ENCODE measurements at places on chromosomes 4 and X.

DNA sequence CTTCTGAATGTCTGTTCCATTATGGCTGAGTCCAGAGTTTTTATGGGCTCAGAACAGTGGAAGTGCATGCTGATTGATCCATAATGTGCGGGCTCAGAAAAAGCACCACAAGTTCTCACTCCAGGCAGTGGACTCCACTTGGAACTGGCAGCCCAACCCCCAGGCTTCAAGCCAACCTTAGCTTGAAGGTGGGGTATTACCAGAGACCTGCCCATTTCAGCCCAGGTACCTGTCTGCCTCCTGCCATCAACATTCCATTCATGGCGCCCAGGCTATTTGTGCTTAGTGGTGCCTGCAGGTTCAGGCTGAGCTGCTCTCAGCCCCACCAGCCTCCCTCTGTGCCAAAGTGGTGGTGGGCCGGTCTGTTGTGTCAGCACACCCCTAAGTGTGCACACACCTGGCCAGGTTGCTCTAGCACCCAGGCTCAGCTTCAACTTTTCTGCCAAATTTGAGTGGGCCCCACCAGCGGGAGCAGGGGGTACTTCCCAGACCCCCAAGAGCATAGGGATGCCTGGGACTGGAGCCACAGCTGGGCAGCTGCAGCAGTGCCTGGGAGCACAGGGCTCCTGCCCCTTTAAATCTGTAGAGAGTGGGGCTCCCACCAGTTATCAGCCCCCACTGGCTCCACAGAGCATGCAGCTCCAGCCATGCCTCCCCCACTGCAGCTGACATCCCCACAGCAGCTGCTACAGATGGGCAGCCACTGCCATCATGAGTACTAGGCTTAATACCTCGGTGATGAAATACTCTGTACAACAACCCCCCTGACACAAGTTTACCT is 1025.3 kb downstream of the PCDH19 start:
- DNase-seq = no peak

DNA sequence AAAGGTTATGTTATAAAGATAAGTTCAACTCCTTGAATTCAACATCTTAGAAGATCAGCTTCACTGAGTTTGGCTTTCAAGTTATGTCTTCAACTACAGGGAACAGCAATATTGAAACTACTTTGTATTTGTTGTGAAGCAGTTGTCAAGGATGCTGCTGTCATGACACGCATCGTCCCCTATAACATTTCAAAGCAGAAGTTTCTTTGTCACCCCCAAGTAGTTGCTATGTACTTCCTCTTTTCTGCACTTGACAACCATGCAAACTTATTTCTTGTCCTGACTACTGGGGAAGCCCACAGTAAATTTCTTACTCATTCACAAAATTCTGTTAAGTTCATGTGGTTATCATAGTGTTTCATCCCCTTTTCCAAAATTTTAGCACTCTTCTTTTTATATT is 14.3 kb downstream of the ANTXR2 start:
- DNase-seq = no peak

DNA sequence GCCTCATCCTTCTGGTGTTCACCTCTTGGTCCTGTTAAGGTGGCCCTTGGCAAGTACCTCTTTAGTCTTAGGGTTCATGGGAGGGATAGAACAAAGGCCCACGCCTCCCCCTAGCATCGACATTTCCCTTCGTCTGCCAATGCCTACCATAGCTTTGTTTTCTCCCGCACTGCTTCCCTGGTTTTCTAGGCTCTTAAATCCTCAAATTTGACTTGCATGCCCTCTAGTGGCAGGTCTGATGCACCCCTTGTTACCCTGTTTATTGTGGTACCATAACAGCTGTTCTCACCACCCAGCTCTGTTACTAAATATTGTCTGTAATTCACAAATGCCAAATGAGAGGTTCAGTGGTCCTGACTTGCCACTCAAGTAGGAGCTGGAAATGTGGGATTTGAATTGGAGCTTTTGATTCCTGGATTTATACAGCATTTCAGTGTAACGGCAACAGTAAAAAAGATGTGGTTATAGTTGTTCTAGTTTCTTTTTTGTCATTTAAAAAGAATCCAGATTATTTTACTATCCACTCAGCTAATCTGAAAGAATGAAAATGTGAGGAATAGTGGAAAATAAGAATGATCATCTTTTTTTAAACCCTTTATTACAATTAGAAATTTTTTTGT is 100.1 kb downstream of the REPS2 start:
- peak; percentile 46 for DNase-seq

DNA sequence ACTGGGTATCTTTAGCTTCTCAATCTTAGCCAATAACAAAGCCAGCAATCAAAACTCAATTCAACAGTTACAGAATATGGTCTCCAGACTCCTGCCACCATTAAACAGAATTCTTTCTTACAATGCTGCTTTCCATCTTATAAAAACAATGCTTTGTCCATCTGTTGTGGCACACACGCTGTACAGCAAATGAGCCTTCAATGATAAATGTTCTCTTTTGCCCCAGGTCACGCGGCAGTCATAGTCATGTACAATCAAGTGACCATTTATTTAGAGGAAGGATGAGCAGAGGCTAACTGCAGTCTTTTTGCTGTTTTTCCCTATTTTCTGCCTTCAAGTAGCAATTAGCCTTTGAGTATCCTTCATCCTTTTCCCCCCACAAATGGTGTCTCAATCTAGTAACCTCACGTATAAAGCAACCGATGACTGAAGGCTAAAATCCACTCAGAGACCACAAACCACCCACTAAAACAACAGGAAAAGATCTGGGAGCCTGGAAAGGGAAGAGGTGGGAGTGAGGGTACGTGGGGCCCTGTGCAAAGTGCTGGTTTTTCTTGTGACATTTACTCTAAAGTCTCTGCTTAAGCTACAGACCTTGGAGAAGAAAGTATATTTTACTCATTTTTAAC is 24.4 kb downstream of the TRIM2 start:
- DNase-seq = no peak

GRCh38 chr4:26208237-26208994 is 112.4 kb upstream of the RBPJ start:
- DNase-seq = no peak

DNA sequence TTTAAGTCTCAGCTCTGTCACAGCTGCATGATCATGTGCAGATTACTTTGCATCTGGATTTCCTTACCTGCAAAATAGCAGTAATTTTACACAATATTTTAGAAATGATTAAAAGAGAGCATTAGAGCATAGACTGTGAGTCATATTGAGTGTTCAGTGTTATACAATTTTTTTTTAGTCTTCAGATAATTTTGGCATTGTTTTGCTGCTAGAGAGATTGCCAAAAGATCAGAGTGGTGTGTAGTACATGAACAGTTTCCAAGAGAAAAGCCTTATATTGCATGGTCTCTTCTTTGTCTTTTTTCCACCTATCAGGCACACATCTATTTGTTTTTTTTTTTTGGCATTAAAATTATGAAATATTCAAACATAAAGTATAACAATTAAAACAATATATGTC is 209.6 kb upstream of the TLL1 start:
- DNase-seq = no peak

DNA sequence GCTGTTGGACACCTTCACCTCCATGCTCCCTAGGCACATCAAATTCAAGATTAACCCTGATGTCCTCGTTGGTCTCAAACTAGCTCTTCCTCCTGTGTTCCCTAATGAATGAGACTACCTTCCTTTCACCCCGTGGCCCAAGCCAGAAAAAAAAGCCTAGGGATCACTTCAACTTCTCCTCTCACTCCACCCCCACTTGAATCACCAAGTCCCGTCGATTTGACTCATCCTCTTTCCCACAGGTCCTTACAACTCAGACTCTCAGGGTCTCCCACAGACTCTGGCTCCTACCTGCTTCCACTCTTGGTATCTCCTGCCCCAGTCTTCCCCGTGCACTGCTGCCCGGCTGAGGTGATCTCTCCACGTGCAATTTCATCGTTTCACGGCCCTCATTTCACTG is 8.5 kb downstream of the SLC25A43 start:
- DNase-seq = no peak

GRCh38 chr4:145390571-145390970 is 91.1 kb upstream of the SMAD1 start:
- DNase-seq = no peak

DNA sequence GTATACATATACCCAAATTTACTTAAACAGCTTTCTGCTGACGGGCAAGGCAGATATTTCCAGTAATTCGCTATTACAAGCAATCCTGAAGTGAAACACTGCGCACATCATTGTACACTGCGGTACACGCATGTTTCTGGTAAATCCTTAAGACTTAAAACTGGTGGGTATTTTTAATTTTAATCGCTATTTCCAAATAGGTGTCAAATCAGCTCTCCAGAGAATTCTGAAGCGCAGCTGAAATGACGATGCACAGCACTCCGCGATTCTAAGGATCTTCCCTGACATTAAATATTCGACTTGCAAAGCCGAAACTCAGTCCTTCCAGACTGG is 361 bp downstream of the TMEM128 start:
- no peak for DNase-seq

- DNase-seq = no peak
Observed at GRCh38 chr4:71417150-71417549, 78.3 kb downstream of the SLC4A4 start.

DNA sequence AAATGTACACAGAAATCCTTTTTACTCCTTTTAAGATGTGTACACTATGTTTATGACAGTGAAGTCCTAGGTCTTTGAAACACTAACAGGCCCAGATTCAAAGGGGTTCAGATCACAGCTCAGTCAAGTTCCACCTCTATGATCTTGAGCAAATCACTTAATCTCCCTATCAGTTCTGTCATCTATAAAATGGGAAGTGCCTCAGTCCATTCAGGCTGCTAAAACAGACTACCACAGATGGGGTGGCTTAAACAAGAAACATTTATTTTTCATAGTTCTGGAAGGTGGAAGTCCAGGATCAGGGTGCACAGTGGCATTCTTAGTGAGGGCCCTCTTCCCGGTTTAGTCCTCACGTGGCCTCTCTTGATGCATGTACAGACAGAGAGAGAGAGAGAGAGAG is 117.1 kb downstream of the CORIN start:
- no peak for DNase-seq

- DNase-seq = no peak
Observed at GRCh38 chr4:153465615-153466080, 512 bp upstream of the TMEM131L start.

DNA sequence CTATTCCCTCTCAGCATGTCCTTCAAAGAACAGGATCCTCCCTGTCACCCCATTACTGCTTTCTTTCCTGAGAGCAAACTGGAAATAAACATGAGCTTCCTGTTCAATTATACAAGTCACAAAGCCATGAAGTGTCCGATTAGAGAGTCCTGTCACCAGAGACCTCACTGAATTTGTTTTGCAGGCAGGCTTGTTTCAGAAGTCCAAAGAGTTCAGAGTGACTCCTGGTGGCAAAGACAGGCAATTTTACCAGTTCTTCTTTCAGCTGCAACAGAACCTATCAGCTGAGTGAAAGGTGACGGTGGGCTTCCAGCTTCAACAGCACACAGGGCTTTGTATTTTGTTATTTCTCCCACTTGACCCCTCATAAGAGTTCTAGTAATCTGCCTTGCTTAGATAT is 6.4 kb downstream of the ELK1 start:
- no peak for DNase-seq

- DNase-seq = no peak
Observed at GRCh38 chr4:142329313-142329712, 516.8 kb downstream of the INPP4B start.

DNA sequence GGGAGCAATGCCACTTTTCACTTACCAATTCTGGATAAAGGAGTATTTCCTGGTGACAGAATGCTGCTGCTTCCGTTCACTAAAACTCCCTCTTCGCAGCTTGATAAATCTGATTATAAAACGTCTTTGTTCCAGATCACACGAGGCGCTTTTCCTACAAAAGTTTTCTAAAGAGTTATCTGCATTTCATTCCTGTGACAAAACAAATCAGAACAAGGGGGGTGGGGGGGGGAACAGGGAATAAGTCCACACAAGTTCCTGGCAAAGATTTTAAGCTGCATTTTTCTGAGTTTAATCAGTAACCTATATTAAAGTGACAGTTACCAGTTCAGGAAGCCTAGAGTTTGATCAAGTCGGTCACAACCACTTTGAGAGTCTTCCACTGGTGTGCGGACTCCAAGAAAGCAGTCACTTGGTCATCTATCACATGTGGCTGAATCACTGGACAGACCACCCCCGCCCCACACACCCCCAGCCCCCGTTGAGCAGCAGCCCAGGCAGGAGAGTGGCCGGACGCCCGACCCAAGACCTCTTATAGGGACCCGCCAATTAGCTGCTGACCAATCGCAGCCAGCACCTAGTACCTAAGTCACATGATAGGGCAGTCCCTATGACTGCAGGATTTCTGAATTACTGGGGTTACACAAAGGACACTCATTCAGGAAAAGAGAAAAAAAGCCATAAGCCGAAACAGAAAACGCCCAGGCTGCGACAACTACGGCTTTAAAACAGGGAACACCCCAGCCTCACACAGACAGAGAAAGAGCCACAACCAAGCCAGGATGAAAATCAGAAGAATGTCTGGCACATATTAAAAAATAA is 569.3 kb upstream of the DIPK2B start:
- no peak for DNase-seq

DNA sequence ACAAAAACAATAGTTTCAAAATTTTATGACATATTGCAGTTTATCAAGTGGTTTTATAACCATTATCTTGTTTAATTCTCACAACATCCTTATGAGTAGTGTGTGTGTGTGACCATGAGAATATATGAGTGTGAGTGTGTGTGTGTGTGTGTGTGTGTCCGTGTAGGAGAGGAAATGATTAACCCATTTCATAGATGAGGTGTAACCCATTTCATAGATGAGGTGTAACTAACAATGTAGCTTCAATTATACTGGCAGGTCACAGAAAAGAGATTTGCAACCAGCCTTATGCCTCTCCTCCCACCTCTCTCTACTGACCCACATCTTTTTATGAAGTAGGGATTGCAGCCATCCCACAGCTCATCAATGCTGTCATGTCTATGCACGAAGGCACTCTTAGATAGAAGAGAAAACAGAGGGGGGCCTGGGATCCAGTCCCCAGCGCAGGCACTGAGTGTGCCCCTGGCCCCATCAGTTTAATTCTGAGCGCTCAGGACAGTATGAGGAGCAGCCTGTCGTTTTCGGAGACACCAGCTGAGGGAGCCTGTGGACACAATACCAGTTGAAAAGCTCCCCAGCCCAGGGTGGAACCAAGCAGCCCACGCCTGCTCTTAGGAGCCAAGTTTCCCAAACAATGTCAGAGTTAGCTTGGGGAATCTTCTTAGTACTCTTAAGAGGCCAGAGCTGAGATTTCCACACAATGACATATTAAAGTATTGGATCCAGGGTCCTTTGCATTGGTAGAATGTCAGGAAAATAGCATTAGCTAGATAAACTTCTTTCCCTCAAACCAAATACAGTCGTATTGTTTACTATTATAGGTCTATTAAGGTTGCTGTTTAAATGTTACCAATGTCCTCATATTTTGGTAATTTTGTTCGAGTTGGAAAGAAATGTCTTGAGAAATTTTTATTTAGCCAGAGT is 88.6 kb downstream of the PALLD start:
- DNase-seq = no peak

- no peak for DNase-seq
Observed at GRCh38 chr4:119804404-119804803, 175.8 kb upstream of the PDE5A start.

GRCh38 chr4:48756689-48757220 is 23.3 kb downstream of the FRYL start:
- DNase-seq = no peak

All from LNCaP clone FGC (cell line).